CD4-positive, alpha-beta T cell treated with Interferon gamma for 1 hour (primary cell): ENCODE measurements at places on chromosomes 12 and 14.

DNA sequence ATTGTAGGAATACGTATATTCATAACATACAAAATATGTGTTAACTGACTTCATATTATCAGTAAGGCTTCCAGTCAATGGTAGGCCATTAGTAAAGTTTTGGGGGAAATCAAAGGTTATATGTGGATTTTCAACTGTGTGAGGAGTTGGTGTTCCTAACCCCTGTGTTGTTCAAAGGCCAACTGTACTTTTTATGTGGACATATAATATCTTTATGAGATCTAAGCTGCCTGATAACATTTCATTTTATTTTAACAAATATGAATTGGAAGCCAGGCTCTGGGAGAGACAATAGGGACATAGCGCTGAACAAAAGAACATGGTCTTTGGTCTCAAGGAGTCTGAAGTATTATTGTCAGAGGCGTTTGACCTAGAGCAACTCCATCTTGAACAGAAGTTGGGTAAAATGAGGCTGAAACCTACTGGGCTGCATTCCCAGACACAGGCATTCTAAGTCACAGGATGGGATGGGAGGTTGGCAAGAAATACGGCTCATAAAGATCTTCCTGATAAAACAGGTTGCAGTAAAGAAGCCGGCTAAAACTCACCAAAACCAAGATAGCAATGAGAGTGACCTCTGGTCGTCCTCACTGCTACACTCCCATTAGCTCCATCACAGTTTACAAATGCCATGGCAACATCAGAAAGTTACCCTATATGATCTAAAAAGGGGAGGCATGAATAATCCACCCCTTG lies 147.2 kb downstream of the KSR2 start:
- DNase-seq, result no peak

DNA sequence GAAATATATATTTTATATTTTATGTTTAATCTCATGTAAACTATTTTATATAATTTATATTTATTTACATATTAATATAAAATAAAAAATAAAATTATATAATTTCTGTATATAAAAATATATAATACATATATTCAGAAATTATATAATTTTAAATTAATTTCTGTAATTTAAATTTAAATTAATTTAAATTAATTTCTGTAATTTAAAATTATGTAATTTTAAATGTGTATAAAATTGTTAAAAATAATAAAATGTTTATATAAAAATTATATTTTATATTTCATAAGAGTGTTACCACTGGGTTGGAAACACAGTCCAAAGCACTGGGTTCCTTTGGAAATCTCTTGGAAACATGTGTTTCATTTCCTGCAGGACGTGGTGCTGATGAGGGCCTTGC lies 94.6 kb downstream of the DNAH10 start:
- DNase-seq, result no peak

DNA sequence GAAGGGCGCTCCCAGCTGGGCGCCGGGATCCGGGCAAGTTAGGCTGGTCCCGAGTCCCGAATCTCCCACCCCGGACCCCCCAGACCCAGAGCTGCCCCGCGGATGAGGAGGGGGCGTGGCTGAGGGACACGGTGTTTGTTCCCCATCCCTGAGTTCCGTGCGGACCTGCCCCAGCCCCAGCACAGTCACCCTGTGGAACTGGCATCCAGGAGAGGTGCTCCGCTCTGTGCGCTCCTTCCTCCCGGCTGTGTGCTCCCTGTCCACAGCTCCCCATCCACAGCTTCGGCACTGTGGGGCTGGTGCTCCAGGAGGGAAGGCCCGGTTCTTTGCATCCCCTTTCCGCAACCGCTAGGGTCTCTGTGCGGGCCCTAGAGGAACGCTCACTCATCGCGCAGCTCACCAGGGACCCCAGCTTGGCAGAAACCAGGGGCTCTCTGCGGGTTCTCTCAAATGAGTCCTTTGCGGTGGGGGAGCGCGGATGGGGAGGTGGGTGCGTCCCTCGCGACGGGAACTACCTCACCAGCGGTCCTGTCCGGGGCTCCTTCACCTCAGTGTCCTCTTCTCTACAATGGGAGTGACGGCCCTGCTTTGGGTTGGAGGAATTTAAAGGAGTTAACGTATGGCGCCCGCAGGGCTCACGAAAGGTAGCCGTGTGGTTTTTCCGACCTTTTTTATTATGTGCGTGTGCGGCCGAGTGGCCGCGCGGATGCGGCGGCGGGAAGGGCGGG lies 845 bp downstream of the TMEM132C start:
- no peak for DNase-seq

DNA sequence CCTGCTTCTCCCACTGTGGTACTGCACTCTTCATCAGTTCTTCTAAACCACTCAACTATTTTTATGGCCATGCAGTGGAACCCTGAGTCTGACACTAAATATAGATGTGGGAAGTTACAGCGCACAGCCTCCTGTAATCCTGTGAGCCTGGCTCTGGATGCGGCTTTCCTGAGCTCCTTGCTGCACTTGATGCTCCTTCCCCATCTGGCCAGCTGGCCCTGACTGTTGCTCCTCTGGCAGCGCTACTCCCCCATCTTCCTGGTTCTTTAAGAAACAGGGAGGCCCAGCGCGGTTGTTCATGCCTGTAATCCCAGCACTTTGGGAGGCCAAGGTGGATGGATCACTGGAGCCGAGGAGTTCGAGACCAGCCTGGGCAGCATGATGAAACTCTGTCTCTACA lies 24.6 kb downstream of the IQSEC3 start:
- no peak for DNase-seq

DNA sequence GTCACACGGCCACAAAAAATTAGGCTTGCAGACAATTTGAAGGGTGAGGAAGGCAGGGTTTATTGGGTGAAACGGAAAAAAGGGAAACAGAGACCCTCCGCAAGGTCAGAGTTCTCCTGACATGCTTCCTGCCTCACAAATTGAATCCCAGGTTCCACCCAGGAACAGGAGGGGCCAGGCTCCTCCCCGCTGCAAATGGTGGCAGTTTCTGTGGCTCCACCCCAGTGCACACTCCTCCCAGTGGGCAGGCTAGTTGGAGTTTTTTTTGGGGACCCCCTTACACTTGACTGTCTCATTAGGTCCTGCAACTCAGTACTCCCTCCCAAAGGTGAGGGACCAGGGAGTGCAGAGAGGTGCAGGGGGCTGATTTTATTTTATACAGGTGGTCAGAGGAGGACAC lies 39.4 kb upstream of the PPP1CC start:
- no peak for DNase-seq

- no peak for DNase-seq
Measured at GRCh38 chr12:1966561-1967226, 37.6 kb downstream of the DCP1B start.

DNA sequence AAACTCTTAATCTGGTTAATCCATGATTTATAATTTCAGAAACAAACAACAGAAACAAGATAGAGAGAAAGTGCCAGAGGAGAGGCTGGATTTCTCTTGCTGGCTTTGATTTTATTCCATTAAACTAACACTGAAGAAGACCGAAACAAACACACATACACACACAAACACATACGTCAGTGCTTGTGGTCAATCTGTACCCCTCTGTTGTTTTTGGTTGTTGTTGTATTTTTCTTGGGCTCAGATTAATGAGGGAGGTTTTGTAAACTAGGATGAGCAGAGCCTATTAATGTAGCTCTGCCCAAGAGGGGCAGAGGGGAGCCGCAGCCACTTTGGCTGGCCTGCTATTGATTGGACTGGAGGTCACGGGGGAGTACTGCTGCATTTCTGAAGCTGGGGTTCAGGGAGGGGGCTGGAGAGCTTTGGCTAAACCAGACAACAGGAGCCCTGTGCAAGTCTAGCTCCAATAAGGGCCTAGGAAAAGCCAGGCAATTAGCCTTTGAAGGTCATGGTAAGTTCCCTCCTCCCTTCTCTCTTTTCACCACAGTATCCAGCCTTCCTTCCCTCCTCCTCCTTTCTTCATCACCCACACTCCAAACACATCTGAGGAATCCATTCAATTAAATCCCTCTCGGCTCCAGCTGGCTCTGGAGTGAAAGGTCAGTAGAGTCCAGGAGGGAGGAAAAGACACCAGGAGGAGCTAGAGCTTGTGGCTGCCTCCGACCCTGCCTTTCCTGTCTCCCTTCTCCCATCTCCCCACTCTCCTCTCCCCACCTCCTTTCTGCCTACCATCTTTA lies 344.1 kb upstream of the LMO3 start:
- no peak for DNase-seq
